ENCODE measurements at places on chromosomes 3 and 15.

- DNase-seq = no peak
These were observed 868 bp upstream of the GADL1 start for GRCh38 chr3:30895329-30895728.

GRCh38 chr15:76203346-76204108 lies 107.7 kb downstream of the ETFA start:
- no peak for DNase-seq

- no peak for DNase-seq
These were observed 67.1 kb downstream of the APBA2 start for GRCh38 chr15:28952666-28953491.

GRCh38 chr3:86029590-86029989 lies 961.4 kb downstream of the VGLL3 start:
- DNase-seq = no peak

- no peak for DNase-seq
These were observed 320.9 kb downstream of the FOXP1 start for GRCh38 chr3:71262364-71263265.

- no peak for DNase-seq
These were observed 100.0 kb downstream of the LPP start for GRCh38 chr3:188253800-188254452.

DNA sequence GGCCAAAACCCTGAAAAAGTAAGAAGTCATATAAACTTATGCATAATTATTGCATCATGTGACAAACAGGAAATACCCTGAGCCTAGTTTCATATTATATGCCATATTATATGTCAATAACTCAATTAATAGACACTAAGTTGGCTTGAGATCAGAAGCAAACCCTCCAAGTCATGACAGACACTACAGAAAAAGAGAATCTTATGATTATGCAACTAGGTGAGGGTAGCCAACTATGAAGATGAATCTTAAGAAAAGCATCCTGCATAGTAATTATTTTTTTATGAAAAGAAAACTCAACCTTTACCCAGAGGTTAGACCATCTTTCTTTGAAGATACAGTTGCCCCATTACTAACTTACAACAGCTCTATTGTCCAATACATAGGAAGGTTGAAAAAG lies 192.4 kb upstream of the VEPH1 start:
- DNase-seq = no peak

- DNase-seq = peak; percentile 67
These were observed at the start of gene TNK2 for GRCh38 chr3:195907934-195908693. TNK2 (minus strand) TSS chr3:195908551; CDS start chr3:195888588, 19,963 bp downstream.

DNA sequence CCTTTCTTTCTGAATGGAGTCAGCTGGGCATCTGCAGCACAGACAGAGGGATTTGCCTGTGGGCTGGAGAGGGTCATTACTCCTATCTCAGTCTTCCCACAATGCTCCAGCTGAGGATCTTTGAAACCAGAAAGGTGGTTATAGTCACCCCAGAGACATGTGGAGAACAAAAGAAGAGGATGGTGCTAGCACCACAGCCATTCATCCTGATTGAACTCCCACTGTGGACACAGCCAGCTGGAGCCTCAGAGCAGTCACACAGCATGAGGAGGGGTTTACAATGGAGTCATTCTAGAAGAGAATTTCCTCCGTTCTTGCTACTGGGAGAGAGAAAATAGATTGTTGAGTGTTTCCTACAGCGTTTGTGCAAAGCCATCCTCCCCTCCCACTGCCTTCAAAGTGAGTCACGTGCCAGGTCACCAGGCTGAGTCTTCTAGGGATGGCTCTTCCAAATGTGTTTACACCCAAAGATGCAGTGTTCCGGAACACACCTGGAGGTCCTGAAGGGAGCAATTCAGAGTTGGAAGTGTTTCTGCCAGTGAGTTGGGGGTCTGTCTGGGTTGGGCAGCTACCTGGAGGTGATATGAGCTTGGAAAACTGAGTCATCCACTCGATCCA lies 18.9 kb upstream of the GREM1 start:
- DNase-seq = no peak

DNA sequence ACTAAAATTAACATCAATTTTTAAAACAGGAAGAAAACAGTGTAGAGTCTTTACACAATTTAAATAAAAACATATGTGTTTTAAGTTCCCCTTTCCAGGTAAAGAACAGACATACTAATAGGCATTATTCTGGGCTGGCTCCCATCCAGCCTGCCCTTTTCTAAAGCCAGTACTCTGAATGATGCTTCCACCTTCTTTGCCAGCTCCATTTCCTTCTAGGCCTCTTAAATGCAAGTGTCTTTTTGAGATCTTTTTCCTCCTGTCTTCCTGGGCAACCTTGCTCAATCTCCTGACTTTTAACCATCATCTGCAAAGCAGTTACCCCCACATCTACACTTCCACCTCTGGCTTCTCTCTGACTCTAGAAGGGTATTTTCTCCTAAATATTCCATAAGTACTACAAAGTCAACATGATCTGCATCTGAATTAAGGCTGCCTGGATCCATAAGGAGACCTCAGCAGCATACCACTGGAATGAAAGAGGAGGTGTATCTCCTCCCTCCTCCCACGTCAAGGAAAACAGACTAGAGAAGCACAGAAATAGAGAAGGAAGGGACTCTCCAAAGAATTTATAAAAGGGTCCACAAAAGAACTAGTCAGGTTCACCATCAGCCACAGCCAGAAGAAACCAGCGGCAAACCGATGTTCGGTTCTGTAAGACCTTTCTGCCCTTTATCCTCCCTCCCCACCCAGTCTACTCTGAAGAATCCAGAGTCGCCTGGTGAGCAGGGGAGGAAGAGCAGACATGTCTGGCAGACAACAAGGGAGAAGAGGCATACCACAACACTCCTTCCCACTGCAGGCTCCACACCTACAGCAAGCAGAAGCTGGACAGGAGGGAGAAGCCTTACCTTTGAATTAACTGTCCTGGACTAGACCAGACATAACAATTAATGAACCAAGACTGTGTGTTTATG lies 47.1 kb downstream of the GOLIM4 start:
- DNase-seq = peak; percentile 54

DNA sequence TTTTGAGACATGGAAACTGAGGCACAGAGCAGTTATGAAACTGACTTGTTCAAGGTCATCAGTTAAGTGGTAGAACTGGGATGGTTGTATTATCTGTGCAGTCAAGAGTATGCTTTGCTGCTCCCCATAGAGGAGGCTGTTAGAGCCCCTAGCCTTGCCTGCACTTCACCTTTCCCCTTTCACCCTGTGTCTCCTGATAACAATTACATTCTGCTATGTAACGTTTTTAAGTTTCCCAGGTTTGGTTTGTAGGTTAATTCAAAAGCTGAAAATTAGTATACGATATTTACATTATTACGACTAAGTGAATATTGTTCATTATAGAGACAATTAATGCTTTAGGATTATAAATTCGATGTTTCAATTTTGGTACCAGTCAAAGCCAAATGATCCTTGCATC lies 89.9 kb downstream of the ECT2 start:
- no peak for DNase-seq

All from NCI-H2081 (cell line).